ENCODE measurements at places on chromosomes 2 and 18. TPM values are rescaled to one million over a fixed set of nuclear protein-coding genes. Genes with fewer than 3 reads are reported as not detected.

Gene CARF
- 1.9 TPM for polyA plus RNA-seq

- peak; percentile 51 for DNase-seq
These were observed 20.4 kb upstream of the CD226 start for GRCh38 chr18:69968039-69968438.

- DNase-seq, result no peak
These were observed 56.8 kb upstream of the PMAIP1 start for GRCh38 chr18:59842947-59843346.

Gene MOGAT1
- polyA plus RNA-seq, result not detected

Gene SPATA3
- not detected for polyA plus RNA-seq

GRCh38 chr2:43826305-43827250, 12.1 kb downstream of the ABCG5 start:
- DNase-seq, result no peak

- no peak for DNase-seq
These were observed 1115.9 kb upstream of the ZEB2 start for GRCh38 chr2:145635706-145636427.

GRCh38 chr2:202909394-202910192, 1.9 kb downstream of the WDR12 start:
- DNase-seq, result no peak

DNA sequence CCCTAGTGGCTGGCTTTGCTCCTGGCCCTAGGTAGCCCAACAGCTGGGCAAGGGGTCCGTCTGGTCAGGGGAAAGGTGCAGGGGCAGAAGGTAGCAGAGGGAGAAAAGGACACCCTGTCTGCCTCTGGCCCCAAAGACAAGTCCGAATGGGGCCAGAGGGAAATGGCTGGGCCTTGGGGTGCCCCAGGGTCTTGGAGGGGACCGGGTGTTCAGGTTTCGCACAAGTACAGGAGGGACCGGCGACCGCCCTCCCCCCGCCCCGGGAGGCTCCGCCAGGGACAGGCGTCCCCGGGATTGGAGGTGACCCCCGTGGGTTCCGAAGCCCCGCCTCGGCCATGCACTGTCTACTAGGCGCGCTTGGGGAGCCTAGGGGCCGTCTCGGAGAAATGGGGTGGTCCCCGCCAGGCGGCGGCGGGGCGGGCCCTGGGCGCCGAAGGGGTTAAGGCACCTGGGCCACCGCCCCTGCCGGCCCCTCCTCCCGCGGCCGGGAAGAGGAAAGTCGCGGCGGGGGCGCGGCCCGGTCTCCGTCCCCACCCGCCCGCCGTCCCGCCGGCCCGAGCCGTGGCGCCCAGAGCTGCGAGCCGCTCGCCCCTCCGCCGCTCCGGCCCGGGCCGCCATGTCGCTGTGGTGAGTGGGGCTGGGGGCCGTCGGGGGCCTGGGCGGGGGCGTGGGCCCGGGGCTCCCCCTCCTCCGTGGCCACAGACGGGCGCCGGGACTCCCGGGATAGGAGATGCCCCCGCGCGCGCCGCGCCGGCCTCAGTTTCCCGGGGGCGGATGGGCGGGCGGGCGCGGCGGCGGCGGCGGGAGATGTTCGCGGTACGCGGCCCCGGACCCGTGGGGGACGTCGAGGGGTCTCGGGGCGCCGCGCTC, at the start of gene B3GNT7:
Gene B3GNT7, plus strand, starts transcription at position 523 of the 870 bp plus-strand sequence. Its CDS starts 94 bp downstream, at position 617.
- no peak for DNase-seq

Gene CCL20
- polyA plus RNA-seq, result 1.6 TPM

DNA sequence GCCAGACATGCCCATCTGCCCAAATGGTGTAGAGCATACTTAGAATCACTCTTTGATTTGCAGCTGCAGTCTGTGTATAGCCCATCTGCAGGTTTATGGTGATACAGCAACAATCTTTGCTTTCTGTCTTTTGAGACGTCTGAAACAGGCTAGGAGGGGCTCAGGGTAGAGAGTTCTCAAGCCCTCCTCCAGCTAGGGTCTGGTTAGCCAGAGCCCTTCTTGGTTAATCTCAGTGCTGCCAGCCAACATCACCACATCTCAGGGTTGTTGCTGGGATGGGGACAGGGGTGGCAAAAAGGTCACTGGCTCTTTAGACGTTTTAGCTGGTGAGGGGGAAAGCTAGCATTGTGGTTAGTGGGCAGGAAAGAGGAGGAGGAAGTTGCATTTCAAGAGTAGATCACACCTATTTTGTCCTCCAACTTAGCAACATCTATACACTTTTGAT, 136.6 kb upstream of the ACAA2 start:
- DNase-seq, result no peak

Gene CD226
- polyA plus RNA-seq, result 73.1 TPM

DNA sequence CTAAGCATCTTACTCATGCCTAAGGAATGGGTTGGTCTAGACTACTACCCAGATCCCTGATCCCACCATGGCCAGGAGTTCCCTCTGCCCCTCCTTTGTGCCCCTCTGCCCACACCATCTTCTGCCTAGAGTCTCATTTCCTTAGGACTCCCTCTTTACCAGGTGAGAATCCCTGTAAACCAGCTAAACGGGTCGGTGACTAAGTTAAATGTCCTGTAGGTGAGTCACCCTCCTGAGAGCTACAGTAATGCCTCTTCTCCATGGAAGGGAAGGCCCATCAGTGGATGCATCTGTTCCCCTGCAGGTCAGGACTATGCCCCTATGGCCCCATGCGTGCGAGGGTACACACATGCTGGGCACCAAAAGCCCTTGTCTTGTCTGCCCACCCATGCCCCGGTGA, 25.4 kb downstream of the PTGR3 start:
- DNase-seq, result no peak

GRCh38 chr2:46854260-46854659, 61.3 kb downstream of the MCFD2 start:
- no peak for DNase-seq

Gene TUBA4B
- not detected for polyA plus RNA-seq

Gene VIL1
- polyA plus RNA-seq, result not detected

DNA sequence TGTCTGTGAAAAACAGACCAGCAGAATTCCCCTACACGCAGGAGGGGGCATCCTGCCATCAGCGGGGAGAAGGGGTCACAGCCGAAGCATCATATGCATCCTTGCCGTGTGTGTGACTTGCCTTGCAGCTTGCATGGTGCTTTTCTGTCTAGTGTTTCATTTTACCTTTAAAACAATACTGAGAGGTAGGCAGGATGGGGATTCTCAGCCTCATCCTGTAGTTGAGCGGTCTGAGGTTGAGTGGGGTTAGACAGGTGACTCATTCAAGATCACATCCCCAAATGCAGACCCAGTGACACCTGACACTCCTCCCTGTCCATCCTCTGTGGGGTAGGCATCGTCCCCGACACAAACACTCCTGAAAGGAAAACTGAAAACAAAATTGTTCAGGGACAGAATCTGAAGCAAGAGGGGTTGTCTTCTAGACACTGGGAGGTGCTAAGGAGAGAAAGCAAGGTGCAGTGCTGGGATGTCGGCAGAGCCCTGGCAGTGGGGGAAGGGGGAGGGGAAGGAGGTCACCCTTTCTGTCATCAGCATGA, 7.9 kb downstream of the ARL4C start:
- DNase-seq, result peak; percentile 84

Gene LYPD6B
- polyA plus RNA-seq, result not detected

- DNase-seq, result no peak
These were observed 2.3 kb downstream of the ZC3H6 start for GRCh38 chr2:112277596-112278220.

GRCh38 chr2:237278568-237278967, 135.4 kb downstream of the COL6A3 start:
- no peak for DNase-seq

- no peak for DNase-seq
These were observed 50.6 kb downstream of the GALNT3 start for GRCh38 chr2:165743442-165743841.

Data from CD4-positive, alpha-beta memory T cell (primary cell).